Spinal cord (tissue), 10 donors: ENCODE measurements at places on chromosomes 2 and 18.

- DNase-seq = no peak
These were observed 49.9 kb downstream of the KCNG3 start for GRCh38 chr2:42443718-42444399.

DNA sequence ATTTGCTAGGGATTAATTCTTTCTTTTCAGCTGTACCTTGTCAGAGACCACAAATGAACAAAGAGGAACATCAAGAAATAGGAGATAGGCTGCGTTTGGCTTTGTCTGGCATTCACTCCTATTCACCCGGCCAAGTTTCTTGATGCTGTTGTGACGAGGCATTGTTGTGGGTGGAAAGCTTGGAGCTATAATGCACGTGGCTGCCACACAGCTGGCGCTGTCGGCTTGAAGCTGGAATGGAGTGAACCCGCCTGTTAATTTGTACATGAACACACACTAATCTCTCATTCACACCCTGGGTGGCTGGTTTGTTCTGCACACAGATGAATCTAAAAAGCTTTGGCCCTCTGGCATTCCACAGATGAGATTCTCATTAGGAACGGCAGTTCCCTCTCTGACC is 274.9 kb upstream of the GYPC start:
- DNase-seq = peak; percentile 41

DNA sequence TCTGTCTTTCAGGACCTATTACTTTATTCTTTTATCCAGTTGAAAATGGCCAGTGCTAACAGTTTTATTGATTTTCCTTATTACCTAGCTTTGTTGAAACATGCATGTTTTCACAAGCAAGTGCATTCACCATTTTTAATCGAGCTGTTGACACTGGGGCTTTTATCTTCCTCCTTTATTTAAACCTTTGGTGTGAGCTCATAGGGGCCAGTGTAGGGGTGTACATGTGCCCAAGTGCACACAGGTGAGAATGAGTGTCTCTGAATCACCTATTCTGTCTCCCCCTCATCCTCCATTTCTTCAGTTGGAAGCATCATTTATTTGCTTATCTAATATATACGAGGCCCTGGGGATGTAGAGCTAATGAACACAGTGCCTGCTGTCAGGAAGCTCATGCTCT is 199.1 kb downstream of the PRKCE start:
- no peak for DNase-seq

DNA sequence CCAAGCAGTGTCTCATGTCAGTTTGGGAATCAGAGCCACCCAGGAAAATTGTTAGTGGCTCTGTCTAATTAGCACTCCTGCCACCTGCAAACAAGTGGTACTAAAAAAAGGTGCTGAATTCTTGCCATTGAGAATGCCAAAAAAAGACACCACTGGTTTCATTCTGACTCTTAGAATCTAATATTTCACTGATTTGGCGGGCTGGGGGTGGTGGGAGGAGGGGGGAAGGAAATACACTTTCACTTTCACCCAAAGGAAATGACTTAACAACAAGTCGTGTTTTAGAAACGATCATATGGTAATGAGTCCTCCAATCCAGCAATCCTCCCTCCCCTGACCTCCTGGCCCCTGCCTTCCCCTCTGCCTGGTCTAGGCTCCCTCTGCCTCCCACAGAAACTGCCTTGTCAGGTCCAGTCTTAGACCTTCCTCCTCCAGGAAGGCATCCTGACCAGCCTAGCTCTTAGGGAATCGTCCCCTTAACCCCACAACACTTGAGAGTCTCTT is 4.4 kb upstream of the KLHL29 start:
- DNase-seq = no peak

- DNase-seq = no peak
These were observed 43.6 kb downstream of the MCFD2 start for GRCh38 chr2:46871976-46872381.

GRCh38 chr2:102110171-102110570 is 32.4 kb upstream of the IL1R1 start:
- DNase-seq = no peak

- DNase-seq = no peak
These were observed 131.2 kb downstream of the CBLN2 start for GRCh38 chr18:72412927-72413326.

GRCh38 chr18:48417985-48418384 is 8.8 kb upstream of the ZBTB7C start:
- no peak for DNase-seq

DNA sequence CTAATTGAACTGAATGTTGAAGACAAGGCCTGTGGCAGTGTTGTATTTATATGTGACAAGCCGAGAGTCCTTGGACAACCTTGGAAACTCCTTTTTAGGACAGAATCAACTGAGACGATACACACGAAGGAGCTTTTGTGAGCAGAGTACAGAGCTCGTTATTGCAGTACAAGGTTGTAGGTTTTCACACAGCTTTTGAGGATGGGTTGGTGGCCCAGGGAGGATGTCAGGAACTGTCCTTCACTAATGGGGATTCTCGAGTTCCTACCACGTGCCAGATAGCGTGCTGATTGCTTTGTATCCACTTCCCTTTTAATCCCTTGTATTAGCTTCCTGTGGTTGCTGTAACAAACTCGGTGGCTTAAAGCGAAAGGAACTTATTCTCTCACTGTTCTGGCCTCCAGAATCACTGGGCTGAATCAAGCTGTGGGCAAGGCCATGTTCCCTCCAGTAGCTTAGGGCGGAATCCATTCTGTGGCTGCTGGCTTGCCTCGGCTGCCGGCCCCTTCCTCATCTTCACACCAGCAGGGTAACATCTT is 20.2 kb downstream of the INPP4A start:
- no peak for DNase-seq

GRCh38 chr2:240871071-240871958 is 2.7 kb downstream of the AGXT start:
- DNase-seq = no peak

DNA sequence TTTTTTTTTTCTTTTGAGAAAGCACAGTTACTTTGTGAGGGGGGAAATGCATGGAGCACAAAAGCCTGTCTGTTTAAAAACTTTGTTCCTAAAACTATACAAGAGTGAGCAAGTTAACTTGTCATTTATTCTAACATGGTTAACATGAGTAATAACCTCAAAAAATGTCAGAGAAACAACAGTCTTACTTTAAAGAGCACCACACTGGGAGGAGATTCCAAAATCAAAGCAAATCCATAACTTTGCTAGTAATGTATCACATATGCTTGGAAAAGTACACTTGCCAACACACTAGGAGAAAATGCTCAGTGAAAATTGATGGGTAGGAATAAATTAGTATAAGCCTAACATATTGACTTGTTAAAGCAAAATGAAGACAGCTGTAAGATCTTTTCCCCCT is 157.1 kb downstream of the PRPF40A start:
- no peak for DNase-seq

- no peak for DNase-seq
These were observed 632 bp downstream of the AFTPH start for GRCh38 chr2:64524604-64525316.

DNA sequence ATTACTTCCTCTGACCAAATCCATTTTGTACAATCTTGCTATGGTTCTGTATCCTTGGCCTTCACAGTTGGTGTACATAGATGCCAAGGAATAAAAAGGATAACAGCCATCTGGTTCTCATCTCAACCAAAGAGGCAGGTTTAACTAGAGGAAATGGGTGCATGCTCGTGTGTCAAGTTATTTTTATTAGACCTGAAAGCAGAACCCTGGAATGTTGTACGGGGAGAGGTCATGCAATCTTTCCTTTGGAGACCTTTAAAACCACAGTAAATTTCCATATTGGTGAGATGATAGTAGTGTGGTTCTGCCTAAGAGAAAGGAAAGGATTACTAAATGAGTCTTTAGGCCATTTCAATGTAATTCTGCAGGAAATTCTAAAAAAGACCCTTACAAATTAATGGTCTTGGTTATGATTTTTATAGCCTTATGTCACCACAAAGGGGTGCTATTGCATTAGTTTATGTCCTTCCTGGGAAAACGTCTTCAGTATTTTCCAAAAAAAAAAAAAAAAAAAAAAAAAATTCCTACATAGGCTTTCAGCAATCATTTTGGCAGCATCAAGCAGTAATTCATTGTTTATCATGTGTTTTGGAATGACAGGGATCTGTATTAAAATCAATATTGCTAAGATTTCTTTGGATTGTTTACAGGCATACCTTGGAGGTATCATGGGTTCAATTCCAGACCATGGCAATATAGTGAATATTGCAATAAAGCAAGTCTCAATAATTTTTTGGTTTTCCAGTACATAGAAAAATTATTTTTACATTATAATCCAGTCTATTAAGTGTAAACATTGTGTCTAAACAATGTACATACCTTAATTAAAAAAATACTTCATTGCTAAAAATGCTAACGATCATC is 270.8 kb downstream of the NYAP2 start:
- peak; percentile 76 for DNase-seq

DNA sequence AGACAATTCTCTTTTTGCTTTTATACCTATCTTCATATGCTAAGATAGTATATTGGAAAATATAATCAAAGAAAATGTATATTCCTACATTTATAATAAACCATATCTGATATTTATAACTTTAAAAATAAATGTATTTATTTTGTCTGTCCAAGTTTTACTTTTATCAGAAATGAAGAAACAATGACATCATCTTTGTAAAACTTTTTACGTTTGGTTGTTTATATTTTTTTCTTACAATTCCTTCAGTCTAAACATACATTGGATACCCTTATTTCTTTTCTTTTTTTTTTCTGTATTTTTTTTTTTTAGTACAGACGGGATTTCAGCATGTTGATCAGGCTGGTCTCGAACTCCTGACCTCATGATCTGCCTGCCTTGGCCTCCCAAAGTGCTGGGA is 1577.0 kb upstream of the SLC39A10 start:
- no peak for DNase-seq

DNA sequence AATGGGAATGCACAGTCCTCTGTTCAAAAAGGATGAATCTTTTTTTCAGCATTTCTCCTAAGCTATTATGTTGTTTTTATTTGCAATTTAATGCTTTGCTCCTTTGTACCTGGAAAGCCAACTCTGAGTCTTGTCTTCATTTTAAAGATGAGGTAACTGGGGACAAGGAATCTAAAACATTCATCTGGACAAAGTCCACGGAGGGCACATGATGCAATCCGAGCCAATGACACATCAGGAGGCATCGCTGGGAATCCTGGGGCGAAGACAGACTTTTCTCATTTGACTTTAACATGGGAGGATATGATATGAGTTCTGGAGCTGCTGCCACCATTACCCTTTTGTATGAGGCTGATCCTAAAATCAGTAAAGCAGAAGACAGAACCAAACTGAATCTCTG is 116.5 kb upstream of the REG3G start:
- no peak for DNase-seq

GRCh38 chr2:3319745-3320566 is 57.7 kb downstream of the EIPR1 start:
- DNase-seq = no peak

DNA sequence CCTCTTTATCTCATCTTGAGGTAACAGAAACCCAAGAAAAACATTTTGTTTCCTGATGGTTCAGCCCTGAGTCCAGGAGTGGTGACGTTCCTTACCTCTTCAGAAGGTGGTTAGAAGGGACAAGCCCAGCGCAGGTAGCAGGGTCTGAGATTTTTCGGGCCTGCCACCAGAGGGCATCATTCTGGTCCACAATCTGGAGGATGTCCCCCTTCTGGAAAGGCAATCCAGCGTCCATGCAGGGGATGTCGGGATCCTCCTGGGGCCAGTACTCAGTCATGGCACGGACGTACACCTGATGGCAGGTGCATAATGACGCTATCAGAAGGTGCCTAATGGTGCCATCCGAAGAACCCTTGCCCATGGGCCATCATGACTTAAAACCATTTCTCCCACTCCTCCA is 17.7 kb downstream of the MPP4 start:
- no peak for DNase-seq

GRCh38 chr2:24855022-24855622 is 61.9 kb downstream of the CENPO start:
- DNase-seq = no peak

- DNase-seq = no peak
These were observed 513.2 kb downstream of the RNF144A start for GRCh38 chr2:7430421-7430868.

- DNase-seq = no peak
These were observed 94.8 kb upstream of the ITGB6 start for GRCh38 chr2:160294889-160295288.

- no peak for DNase-seq
These were observed 90.2 kb upstream of the UXS1 start for GRCh38 chr2:106284255-106284654.

DNA sequence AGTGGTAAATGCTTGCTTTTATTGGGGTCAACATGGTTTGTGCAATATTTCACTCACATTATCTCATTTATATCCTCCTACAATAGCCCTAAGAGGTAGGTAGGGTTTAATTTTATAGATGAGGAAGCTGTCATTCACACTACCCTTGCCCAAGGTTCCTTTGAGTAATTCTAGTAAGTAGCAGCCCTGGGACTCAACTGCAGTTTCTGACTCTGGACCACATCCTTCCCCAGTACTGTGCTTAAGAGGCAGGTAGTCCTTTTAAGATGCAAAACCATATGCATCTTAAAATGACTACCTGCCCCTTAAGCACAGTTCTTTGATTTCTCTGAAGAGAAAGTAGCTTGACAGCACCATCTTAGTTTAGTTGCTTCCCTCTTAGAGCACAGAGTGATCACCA is 15.7 kb upstream of the NT5C1B start:
- no peak for DNase-seq

- DNase-seq = no peak
These were observed 82.3 kb upstream of the XPO1 start for GRCh38 chr2:61620244-61621159.

DNA sequence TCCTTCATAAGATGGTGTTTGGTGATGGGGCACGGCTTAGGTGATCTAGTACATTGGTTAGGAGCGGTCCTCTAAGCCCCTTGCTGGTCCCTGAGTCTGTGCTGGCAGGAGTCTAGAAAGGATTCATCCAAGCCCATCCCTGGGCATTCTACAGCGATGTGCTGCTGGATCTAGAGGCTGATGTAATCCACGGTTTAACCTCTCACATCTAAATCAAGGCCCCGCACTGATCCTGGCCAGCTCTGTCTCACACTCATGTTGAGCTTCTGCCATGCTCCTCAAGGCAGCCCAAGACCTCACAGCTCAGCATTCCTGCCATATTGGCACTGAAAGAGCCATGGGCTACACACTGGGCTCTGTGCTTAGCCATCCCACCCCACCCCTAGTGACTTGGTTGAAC is 664.8 kb downstream of the STK39 start:
- peak; percentile 17 for DNase-seq

- DNase-seq = no peak
These were observed 574.3 kb upstream of the NXPH2 start for GRCh38 chr2:139354518-139354917.

DNA sequence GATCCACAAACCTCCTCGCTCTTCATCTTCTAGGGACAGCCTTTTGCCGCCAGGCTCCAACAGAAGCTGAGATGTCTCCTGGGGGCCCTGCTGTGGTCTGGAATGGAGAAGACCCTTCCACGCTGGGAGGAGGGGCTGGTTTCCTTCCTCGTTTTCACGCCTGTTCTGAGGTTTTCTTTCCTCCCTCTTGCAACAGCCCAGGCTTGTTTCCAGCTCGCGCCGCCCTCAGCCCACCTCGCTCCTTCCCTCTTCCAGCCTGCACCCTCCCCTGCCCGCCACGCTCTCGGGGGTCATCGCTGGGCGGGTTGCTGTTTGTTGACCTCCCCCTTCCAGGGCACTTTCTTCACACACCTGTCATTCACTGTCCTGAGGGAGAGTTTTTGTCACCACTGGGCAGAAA is 55.4 kb downstream of the VAPA start:
- DNase-seq = no peak

- DNase-seq = no peak
These were observed 18.2 kb upstream of the PCBP1 start for GRCh38 chr2:70069049-70069448.
